PC-3 (cell line): ENCODE measurements at places on chromosomes 7 and 10. TPM values are rescaled to one million over a fixed set of nuclear protein-coding genes. Genes with fewer than 3 reads are reported as not detected.

The NME8 gene
- total RNA-seq, result not detected in 2 replicates

- no peak for DNase-seq
- no peak overlapping the region for H3K27ac ChIP-seq
- no peaks in the 10 kb centered on the region for H3K4me1 ChIP-seq
- no peak overlapping the region for H3K4me3 ChIP-seq
- H3K27me3 ChIP-seq, result no peaks in the 10 kb centered on the region
- H3K36me3 ChIP-seq, result no peaks in the 10 kb centered on the region
Measured at GRCh38 chr10:132078746-132079345, 13.1 kb downstream of the JAKMIP3 start.

DNA sequence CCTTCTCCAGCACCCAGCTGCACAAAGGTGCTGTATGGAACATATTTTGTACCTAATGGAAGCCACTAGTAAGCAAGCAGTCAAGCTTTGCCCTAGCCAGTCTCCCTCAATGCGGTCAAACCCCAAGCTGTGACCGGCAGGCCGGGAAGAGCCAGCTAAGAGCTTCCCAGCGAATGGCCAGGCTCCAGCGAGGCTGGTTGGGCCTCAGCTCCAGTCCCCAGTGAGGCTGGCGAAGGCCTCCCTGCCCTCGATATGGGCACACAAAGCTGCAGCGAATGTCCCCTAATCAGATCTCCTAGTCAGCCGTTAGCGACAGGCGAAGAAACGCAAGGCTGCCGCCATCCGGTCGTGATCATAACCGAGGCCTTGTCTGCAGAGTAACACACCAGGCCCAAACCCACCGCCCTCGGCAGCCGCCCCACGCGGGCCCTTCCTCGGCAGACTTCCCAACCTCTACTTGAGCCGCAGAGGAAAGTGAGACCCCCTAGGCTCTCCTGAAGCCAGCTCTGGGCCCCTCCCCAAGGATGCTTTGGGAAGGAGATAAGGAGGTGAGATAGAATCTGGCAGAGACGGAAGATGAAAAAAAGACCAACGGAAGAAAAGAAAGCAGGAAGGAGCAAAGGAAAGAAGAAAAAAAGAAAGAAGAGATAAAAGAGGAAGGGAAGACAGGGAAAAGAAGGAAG is 3.1 kb upstream of the HOXA9 start:
- H3K4me1 ChIP-seq, result peaks cover 11% of the 10 kb centered on the region
- DNase-seq, result peak; percentile 59
- no peaks in the 10 kb centered on the region for H3K27me3 ChIP-seq
- H3K27ac ChIP-seq, result peak overlapping the region; percentile 97
- H3K4me3 ChIP-seq, result peak overlapping the region; percentile 84

DNA sequence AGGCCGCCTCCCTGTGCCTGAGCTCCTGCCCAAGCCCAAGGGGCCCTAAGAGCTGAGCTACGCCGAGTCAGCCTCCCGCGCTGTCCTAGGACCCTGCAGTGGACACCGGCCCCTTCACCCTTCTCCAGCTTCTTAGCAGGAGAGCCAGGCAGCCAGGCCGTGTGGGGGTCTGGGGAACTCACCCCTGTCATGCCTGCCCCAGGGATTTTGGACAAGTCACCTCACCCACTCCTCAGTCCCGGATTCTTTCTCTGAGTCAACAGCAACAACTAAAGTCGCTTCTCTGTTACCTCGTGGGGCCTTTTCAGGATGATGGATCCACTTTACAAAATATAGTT is 79.3 kb downstream of the MKI67 start:
- H3K27ac ChIP-seq, result 0 out of 2 replicates have a peak overlapping the region, but pooled peaks have one; percentile 71
- DNase-seq, result no peak
- H3K36me3 ChIP-seq, result no peaks in the 10 kb centered on the region
- peaks cover 23% of the 10 kb centered on the region for H3K4me1 ChIP-seq

- peaks cover 2% of the 10 kb centered on the region; the same call in 1 of the 2 replicates for H3K27me3 ChIP-seq
- no peak for DNase-seq
- no peak overlapping the region for H3K27ac ChIP-seq
- no peak overlapping the region for H3K4me3 ChIP-seq
- H3K36me3 ChIP-seq, result no peaks in the 10 kb centered on the region
- H3K4me1 ChIP-seq, result peaks cover 4% of the 10 kb centered on the region; the same call in 1 of the 2 replicates
Measured at GRCh38 chr10:8047452-8048280, 6.8 kb upstream of the GATA3 start.

DNA sequence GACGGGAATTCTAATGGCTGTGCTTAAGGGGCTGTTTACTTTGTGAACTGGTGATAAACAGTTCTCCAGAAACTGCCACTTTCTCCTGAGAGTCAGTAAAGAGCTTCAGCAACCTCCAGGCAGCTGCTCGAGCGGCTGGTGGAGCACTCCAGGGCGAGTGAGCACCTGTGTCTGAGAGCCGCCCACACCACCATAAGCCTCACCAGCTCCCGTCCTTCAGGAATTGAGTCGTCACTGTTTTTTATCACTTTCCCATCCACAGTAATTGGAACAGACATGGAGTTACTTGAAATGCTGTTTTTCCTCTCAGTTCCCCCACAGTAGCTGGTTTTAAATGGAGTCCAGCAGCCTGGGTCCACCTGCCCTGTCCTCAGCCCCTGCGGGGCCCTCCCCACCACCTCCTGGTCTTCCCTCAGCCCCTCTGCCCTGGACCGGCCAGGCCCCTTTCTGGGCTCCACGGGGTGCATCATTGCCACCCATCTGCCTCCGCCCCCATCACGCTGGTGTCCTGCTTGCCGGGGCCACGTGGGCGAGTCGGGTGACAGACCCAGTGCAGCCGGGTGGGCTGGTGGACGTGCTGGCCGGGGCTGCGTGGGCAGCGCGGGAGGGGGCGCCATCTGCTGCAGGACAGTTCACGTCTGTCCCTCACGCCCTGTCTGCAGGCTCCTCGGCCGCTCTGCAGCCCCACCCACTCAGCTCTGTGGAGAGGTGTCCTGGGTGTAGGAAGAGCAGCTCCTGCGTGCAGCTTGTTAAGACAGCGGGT is 56.0 kb downstream of the NKX6-2 start:
- no peak overlapping the region for H3K4me3 ChIP-seq
- H3K36me3 ChIP-seq, result no peaks in the 10 kb centered on the region
- no peaks in the 10 kb centered on the region for H3K27me3 ChIP-seq

GRCh38 chr7:48090095-48090805 is 1.2 kb downstream of the UPP1 start:
- peak overlapping the region; percentile 99; the same call in 1 of the 2 replicates for H3K27ac ChIP-seq
- H3K4me1 ChIP-seq, result peaks cover 53% of the 10 kb centered on the region
- DNase-seq, result peak; percentile 41
- H3K36me3 ChIP-seq, result peaks cover 21% of the 10 kb centered on the region; the same call in 1 of the 2 replicates
- H3K4me3 ChIP-seq, result peak overlapping the region; percentile 94
